ENCODE measurements at places on chromosomes 6 and 20.

DNA sequence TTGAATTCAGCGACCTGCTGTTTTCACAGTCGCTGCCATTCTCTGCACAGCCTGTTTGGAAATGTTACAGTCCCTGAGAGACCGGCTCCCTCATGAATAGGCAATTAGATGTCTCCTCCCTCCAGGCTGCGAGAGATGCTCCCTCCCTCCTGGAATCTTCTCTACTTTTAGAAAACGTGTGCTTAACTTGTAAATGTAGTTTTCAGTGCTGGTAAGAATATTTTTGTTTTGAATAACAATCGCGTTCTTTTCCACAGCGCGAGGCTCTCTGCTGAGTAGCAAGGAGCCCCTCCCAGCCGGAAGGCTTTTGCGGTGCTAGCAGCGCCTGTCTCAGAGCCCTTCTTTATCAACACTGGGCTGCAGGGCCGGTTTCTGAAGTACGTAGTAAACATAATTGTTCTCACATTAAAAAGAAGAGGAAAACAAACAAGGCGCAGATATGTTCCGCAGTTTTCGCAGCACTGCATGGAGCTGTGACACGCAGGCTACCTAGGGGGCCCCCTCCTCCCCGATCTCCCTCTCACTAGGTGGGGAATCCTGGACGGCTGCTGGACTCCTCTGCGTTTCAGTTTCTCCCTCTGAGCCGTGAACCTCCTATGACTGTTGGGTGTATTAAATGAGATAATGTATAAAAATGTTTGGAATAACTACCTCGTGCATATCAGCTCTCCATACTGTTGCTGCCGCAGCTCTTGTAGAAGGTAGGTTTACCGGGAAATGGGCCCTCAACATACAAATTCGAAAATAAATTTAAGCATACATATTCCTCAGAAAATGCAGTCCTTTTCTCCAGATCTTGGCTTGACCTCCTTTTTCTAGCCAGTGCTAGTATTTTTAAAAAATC lies 79.0 kb upstream of the SPACA1 start:
- DNase-seq, result no peak

GRCh38 chr6:3575166-3575565 lies 118.3 kb upstream of the SLC22A23 start:
- DNase-seq, result no peak

- DNase-seq, result no peak
Observed at GRCh38 chr6:153172815-153173214, 41.7 kb upstream of the RGS17 start.

DNA sequence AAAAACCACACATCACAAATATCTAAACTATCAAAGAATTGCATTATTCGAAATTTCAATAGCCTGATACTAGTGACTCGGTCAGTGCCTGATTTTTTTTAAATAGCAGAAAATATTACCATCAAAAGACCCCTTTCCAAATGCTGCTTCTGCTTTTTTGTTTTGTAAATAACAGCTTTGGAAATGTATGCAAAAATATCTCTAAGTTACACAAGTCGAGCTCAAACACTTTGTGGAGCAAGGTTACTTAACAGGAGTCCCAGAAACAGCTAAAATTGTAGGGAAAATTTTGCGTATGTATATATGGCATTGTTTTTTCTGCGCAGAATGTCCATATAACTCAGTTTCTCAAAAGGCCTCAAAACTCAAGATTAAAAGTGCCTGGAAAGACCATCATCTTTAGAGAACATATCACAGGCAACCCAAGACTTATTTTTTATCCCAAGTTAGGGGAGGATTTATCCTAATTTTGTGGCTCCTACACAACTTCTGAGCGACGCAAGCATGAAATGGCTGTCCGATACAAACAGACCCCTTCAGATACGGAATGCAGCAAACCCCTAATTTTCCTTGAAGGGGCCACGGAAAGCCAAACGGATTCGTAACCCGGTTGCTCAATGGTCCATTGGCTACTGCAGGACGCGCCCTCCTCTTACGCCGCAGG lies 1.3 kb downstream of the CEP85L start:
- no peak for DNase-seq

DNA sequence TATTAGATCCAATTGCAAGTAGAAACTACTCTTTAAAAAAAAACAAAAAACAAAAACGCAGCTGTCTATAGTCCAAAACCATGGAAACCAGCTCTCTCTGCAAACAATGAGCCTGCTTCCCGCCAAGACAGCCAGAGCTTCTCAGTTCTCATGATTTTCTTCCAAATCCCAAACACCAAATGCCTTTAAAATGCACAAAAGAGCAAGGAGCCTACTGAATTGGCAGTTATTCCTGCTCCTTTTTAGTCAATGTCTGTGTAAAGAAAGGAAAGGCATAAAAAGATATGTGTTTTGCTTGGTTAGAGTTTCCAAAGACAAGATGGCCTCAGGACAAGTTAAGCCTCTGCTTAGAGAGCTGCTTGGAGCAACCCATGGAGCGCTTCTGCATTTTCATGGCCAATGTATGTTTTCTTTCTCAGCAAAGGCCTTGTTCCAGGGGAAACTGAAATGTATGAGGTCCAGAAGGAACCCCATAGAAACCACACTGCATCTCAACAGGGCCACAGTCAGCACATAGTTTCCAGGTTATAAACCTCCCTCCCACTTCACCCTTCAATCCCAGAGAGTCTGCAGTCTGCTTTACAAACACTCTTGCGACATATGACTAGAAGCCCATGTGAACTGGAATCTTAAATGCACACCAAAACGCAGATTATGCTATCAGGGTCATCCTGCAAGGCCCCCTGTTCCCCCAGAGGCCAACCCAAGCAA lies 209.3 kb upstream of the TAB2 start:
- DNase-seq, result no peak

DNA sequence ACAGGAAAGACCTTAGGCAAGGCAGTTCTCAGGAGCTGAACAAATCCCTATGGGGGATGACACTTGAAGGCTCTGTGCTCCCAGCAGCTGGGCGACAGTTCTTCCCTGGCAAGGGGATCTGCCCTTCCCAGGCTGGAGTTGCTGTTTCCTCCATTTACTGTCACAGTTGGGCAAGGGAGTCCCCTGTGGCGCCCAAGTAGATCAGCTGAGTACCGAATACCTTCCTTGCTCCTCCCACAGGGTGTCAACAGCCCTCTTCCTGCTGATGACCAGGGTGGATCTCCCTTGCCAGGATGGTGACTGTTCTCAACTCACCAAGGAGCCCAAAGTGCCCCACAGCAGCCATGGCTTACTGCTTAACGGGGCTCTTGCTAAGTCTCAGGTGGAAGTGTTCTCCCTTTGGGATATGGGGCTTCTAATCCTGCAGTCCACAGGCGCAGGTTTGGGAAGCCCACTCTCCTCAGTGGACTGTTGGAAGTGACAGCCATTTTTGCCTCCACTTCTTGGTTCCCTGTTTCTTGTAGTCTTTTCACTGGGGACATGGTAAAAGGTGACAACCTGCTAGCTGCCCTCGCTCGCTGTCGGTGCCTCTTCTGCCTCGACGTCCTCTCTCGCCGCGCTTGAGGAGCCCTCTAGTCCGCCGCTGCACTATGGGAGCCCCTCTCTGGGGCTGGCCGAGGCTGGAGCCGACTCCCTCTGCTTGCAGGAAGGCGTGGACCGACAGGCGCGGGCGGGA lies 5.7 kb upstream of the PSMG4 start:
- DNase-seq, result no peak

DNA sequence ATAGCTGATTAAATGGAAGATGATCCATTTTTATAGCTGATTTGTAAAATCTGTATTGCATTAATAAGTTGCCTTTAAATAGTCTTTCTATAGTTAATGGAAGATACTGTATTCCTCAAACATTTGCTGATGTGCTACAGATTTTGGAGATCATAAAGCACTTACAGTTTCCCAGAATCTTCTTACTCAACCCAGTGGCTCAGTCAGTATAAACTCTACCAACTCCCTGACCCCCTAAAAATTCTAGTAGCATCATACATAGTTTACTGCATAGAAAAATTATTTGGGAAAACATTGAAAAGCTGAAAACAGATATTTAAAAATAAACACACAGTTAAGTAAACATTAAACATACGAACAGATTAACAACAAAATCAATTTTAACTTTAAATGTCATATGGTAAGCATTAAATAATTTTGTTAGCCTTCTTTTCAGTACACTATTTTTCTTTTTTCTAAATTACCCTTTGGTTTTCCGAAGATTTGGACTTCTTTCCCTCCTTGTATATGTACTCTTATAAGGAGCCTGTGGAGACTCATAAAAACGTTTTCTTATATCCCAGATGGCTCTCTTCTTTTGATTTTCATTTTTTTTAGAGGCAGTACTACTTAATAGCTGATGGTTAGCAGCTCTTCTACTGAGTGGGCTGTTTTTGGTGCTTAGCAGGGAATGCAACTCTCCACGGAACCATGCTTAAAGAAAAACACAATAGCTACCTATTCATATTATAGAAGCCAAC lies 62.7 kb upstream of the BMP5 start:
- DNase-seq, result no peak
